ENCODE measurements at places on chromosomes 13 and 19.

- DNase-seq: peak; percentile 47
Observed at GRCh38 chr19:46745521-46746280, at the start of gene FKRP. TSS of gene FKRP (plus strand) at chr19:46746057. CDS start at chr19:46755451, 9,394 bp downstream.

- peak; percentile 77 for DNase-seq
Observed at GRCh38 chr19:11089254-11090013, at the start of gene LDLR. TSS of gene LDLR (plus strand) at chr19:11089463. CDS start at chr19:11089549, 86 bp downstream.

GRCh38 chr19:17455308-17456123 is 5.2 kb downstream of the NXNL1 start:
- DNase-seq: no peak

- no peak for DNase-seq
Observed at GRCh38 chr19:1613146-1613545, 7.9 kb upstream of the UQCR11 start.

DNA sequence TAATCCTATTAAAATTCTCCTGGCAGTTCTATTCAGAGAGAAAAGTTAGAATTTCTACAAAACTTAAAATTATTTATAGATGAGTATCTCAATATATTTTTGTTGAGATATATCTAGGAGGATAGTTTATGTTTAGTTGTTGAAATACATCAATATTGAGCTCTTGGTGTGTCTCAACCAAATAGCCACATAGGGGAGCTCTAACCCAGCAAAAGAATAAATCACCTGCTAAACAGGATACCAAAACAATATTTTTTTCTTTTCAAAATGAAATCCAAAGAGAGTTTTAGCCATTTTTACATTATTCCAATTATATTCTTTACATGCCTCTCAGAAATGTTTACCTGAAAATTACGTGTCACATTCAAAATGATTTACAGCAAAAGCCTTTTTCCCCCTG is 954.7 kb downstream of the SLITRK6 start:
- DNase-seq: no peak

DNA sequence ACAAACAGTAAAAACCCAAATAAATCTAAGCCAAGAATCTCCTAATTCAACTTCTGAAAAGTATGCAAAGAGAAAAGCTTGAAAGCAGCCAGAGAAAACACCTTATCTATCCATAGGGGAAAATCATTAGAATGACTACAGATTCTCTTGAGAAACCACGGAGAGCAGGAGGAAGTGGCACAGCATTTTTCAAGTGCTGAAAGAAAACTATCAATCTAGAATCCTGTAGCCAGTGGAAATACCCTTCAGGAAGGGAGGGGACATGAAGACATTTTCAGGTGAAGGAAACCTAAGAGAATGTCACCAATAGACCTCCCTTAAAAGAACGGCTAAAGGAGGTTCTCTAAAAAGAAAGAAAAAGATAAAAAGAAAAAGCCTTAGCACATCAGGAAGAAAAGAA is 66.2 kb upstream of the XPO4 start:
- DNase-seq: no peak

GRCh38 chr19:17726964-17727773 is 7.9 kb downstream of the MAP1S start:
- DNase-seq: no peak

- DNase-seq: no peak
Observed at GRCh38 chr19:55598034-55598433, 1.3 kb downstream of the FIZ1 start.

- DNase-seq: no peak
Observed at GRCh38 chr13:106367361-106367971, 168.0 kb downstream of the EFNB2 start.

DNA sequence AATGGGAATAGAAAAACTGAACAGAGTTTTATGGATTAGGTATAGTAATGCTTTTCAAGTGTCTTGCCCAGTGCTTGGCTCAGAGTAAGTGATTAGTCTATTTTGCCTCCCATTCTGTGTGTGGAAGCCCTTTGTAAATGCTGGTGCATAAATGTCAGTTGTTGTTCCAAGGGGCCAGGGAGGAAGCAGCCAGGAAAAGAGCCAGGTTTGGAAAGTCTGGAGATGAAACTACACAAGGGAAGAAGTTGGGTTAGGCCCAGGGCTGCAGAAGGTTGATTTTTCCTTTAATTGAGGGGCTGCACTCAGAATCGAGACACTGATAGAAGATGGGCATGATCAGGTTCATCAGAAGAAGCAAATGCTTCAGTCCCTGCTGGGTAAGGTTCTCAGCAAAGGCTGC is 484.0 kb downstream of the OLFM4 start:
- DNase-seq: no peak

GRCh38 chr13:64718116-64718515 is 2512.0 kb downstream of the PCDH9 start:
- DNase-seq: no peak

DNA sequence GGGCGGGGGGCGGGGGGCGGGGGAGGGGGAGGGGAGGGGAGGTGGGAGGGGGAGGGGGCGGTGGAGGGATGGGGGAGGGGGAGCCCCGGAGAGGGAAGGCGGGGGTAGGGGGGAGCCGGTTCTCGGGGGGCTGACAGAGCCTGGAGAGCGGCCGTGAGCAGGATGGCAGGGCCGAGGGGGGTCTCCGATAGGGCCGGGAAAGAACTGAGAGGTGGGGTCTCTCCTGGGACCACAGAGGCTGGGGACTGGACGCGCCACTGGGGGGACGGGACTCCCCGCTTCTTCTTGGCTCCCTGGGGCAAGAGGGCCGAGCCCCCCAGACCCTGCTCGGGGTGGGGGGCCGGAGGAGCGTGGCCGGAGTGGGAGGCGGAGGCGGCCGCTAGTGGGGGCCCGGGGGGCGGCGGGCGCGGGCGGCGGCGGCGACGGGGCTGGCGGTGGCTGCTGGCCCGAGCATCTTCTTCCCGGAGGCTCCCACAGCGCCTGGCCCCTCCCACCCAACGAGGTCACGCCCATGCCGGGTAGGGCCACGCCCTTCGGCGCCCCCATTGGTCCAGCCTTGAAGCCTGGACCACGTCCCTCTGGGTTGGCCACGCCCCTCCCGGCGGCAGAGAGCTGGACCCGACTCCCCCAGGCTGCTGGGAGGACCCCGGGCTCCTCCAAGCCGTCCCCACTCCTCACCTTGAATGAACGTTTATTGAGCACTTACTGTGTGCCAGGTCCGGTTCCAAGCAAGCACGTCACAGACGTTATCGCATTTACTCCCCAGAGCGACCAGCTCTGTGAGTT is at the start of gene NOVA2:
Gene NOVA2 (minus strand): TSS at position 313 of the 786 bp plus-strand sequence. CDS start 514 bp downstream, outside the sequence.
- DNase-seq: peak; percentile 59

DNA sequence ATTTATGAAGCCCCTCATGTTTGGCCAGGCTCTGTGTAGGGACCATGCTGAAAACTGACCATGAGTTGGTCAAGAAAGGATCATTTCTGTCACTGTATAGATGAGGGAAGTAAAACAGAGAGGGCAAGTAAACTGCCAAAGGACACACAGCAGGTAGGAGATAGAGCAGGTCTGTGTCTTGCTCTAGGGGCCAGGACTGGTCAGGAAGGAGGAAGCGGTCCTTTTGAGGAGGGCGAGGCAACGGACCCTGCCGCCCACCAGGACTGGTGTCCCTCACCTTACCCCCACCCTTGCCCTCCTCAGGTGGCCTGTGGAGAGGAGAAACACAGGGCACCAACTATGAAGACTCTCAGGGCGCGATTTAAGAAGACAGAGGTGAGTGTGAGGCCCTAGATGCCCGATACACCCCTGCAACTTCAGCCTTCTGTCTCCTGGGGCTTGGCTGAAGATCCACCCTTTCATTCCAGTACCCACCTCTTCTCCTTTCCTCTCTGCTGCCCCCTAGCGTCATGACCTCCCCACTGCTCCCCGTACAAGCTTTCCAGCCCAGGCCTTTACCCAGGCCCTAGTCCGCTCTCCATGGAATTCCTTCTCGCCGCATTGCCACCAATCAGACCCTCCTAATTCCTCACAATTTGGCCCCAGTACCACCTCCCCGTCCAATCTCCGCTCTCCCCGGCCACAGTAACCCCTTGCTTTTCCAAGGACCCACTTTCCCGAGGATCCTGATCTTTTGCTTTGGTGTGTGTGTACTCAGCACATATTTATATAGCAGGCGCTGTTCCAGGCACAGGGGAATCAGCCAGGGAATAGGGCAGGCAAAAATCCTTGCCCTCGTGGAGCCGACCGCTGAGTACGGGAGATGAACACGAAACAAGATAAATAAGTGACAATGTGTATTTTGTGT is 3.9 kb downstream of the ANKRD24 start:
- DNase-seq: peak; percentile 93
